Panc1 (cell line): ENCODE measurements at places on chromosomes 12 and 14.
A peak's percentile ranks its signal among the peaks of the same experiment; 100 is the strongest.

- no peak overlapping the region for H3K4me3 ChIP-seq
- H3K4me1 ChIP-seq: no peaks in the 10 kb centered on the region; the same call in 1 of the 2 replicates
- no peak overlapping the region for H3K27ac ChIP-seq
Measured at GRCh38 chr14:55381040-55381439, 30.6 kb downstream of the ATG14 start.

DNA sequence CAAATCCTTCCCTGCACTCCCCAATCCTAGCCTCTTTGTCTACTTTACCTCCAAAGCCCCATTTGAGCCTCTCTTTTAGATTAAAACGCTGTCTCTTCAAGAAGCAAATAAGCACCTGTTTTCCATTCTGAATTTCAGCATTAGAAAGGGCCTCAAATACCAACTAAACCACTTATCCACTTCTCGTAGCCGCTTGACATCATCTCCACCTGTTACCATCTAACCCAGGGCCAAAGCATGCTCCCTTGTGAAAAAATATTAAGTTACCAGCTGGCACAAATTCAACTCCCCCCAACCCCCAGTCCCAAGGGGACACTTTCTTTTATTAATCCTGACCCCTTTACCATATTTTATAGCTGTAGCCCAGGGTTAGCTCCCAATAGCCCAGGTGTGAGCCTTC lies 43.1 kb downstream of the GPHB5 start:
- DNase-seq: no peak
- H3K4me3 ChIP-seq: no peak overlapping the region
- H3K4me1 ChIP-seq: no peaks in the 10 kb centered on the region
- no peaks in the 10 kb centered on the region for H3K36me3 ChIP-seq
- no peak overlapping the region for H3K27ac ChIP-seq

GRCh38 chr14:77516126-77516525 lies 17.5 kb upstream of the ISM2 start:
- H3K4me3 ChIP-seq: no peak overlapping the region
- DNase-seq: no peak
- no peaks in the 10 kb centered on the region for H3K4me1 ChIP-seq
- no peak overlapping the region for H3K27ac ChIP-seq
- H3K36me3 ChIP-seq: peaks cover 4% of the 10 kb centered on the region

DNA sequence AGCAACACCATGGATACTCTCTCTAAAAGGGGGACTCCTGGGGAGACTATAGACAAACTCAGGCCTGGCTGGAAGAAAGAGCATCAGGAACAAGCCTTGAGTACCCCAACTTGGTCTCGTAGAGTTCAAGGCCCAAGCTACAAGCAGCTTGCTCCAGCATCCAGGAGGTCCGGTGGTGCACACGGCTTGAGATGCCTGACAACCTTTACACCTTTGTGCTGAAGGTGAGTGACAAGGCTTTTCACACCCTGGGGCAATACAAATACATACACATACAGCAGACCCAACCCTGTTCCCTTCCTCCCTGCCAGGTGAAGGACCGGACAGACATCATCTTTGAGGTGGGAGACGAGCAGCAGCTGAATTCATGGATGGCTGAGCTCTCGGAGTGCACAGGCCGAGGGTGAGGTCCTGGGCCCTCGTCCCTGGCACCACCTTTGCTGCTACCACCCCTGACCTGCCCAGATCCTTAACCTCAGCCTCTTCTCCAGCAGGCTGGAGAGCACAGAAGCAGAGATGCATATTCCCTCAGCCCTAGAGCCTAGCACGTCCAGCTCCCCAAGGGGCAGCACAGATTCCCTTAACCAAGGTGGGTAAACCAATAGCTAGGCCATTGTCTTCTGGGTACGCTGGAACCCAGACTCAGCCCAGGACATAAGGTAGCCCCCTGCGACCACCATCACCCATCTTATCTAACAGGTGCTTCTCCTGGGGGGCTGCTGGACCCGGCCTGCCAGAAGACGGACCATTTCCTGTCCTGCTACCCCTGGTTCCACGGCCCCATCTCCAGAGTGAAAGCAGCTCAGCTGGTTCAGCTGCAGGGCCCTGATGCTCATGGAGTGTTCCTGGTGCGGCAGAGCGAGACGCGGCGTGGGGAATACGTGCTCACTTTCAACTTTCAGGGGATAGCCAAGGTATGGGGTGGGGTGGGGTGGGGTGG lies 41.2 kb downstream of the SH2B3 start:
- peaks cover 68% of the 10 kb centered on the region for H3K4me1 ChIP-seq
- peaks cover 5% of the 10 kb centered on the region; the same call in 1 of the 2 replicates for H3K36me3 ChIP-seq
- no peak for DNase-seq
- H3K27ac ChIP-seq: peak overlapping the region; percentile 73
- no peak overlapping the region for H3K4me3 ChIP-seq

DNA sequence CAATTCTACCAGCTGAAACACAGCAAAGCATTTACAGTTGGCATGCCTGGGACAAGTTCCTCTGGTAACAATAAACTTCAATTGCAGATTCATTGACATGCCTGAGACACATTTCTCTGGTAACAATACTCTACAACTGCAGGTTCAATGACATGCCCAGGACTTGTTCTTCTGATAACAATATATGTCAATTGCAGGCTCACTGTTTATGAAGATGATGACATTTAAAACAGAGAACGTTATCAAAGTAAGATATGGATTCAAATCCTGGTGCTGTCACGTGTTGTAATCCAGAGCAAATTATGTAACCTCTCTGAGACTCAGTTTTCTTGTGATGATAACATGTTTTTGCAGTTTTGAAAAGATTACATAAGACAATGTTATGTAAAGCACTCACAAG lies 20.5 kb downstream of the KITLG start:
- no peaks in the 10 kb centered on the region; the same call in 1 of the 2 replicates for H3K4me1 ChIP-seq
- no peak for DNase-seq
- no peak overlapping the region for H3K4me3 ChIP-seq

DNA sequence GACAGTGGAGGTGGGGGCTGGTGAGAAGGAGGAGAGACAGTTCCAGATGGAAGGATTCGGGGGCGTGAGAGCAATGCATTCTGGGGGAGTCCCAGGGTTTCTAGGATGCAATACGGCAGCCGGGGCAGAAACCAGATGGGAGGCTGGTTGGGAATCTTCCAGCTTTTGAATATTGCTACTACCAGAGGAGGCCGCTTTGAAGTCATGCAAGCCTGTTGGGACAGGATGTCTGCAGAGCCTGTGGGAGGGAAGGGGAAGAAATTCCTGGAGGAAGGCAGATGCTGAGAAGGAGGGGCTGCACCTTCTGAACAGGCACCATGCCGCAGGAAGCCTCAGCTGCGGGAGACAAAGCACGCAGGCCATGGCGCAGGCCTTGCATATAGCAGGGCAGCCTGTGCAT lies 105.4 kb downstream of the APAF1 start:
- H3K4me1 ChIP-seq: peaks cover 5% of the 10 kb centered on the region
- no peak overlapping the region for H3K27ac ChIP-seq
- no peak for DNase-seq
- H3K36me3 ChIP-seq: no peaks in the 10 kb centered on the region

- no peak for DNase-seq
- peak overlapping the region; percentile 86 for H3K27ac ChIP-seq
- no peaks in the 10 kb centered on the region for H3K27me3 ChIP-seq
Measured at GRCh38 chr14:101071493-101071906, 168.0 kb upstream of the RTL1 start.

DNA sequence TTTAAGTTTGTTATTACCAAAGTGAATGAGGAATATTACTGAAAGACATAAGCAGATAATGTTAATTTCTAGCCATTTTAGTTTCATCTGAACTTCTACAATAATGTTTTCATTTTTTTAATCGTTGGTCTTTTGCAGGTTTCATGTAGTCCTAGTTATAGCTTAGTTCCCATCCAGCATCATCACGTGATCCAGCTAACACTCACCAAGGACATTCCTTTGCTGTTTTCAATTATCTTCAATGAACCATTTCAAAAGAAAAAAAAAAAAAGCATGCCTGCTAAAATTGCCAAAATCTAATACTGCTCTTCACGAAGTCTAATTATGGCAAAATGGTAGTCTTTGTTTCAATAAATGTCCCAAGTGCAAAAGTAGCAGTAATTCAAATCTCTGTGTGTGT lies 187.7 kb upstream of the ATXN7L3B start:
- DNase-seq: no peak
- no peak overlapping the region for H3K27ac ChIP-seq
- H3K36me3 ChIP-seq: no peaks in the 10 kb centered on the region
- no peaks in the 10 kb centered on the region for H3K27me3 ChIP-seq
- no peak overlapping the region for H3K4me3 ChIP-seq
- no peaks in the 10 kb centered on the region for H3K4me1 ChIP-seq

- no peak for DNase-seq
- no peak overlapping the region for H3K27ac ChIP-seq
- H3K36me3 ChIP-seq: peaks cover 7% of the 10 kb centered on the region; the same call in 1 of the 2 replicates
- no peaks in the 10 kb centered on the region; the same call in 1 of the 2 replicates for H3K4me1 ChIP-seq
- H3K4me3 ChIP-seq: no peak overlapping the region
Measured at GRCh38 chr14:58356268-58356667, 39.5 kb upstream of the TOMM20L start.

- H3K36me3 ChIP-seq: no peaks in the 10 kb centered on the region
- no peak for DNase-seq
- no peak overlapping the region for H3K27ac ChIP-seq
- H3K4me3 ChIP-seq: no peak overlapping the region
- H3K27me3 ChIP-seq: no peaks in the 10 kb centered on the region; the same call in 1 of the 2 replicates
- no peaks in the 10 kb centered on the region for H3K4me1 ChIP-seq
Measured at GRCh38 chr14:88270776-88271175, 52.3 kb downstream of the KCNK10 start.

DNA sequence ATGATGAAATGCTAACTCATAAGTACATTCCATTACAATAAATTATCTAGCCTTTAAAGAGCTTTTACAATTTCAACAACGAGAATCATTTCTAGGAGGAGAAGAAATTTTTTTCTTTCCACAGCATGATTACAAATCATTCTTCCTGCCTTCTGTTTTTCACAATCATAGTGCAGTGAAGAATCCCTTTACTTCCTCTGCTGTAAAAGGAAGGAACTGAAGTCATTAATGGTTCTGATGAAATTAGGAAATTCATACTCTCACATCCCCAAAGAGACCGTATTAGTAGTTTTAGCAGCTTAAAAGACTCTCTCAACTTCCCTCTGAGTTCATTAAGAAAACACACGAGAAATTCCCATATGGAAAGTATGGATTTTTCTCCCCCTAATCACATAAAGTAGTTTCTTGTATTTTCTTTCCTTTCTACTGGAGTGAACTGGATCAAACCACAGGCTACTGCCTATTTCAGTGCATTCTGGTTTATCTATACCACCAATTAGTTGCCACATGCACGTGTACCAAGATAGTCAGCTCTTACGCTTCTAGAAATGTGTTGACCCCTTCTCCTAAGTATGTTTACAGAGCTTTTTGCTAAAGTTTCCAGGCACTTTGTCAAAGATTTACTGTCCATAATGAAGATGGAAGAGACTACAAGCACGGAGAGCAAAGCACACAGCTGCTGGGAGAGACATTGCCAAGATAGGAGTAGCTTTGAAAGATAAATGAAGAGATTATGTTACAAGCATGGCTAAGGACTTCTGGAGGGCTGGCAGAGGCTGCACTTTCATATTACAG lies 58.9 kb upstream of the KITLG start:
- no peaks in the 10 kb centered on the region for H3K27me3 ChIP-seq
- no peaks in the 10 kb centered on the region for H3K36me3 ChIP-seq
- H3K27ac ChIP-seq: no peak overlapping the region
- H3K4me3 ChIP-seq: no peak overlapping the region

DNA sequence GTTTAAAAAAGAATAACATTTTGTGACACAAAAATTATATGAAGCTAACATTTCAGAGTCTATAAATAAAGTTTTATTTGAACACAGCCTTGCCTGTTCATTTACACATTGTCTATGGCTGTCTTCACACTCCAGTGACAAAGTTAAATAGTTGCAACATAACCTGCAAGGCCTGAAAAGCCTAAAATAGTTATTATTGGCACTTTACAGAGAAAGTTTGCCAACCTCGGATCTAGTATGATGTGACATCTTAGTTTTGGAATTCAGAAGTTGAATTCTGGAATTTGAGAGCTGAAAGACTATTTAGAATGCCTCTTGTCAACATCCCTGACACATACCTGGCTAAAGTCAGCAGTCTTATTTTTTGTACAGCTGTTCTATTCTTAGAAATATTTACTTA lies 68.3 kb downstream of the DYRK2 start:
- no peak overlapping the region for H3K27ac ChIP-seq
- peaks cover under 1% of the 10 kb centered on the region; the same call in 1 of the 2 replicates for H3K27me3 ChIP-seq

GRCh38 chr12:6567112-6567670 lies 900 bp downstream of the NOP2 start:
- peaks cover 11% of the 10 kb centered on the region for H3K4me1 ChIP-seq
- H3K27ac ChIP-seq: peak overlapping the region; percentile 95
- peaks cover 26% of the 10 kb centered on the region for H3K36me3 ChIP-seq
- no peak for DNase-seq

GRCh38 chr12:89833337-89834252 lies 125.0 kb upstream of the ATP2B1 start:
- no peaks in the 10 kb centered on the region for H3K4me1 ChIP-seq
- DNase-seq: no peak
- no peak overlapping the region for H3K4me3 ChIP-seq
- H3K27ac ChIP-seq: no peak overlapping the region
- H3K27me3 ChIP-seq: no peaks in the 10 kb centered on the region

GRCh38 chr14:95679148-95679815 lies 6.9 kb upstream of the TCL1B start:
- H3K4me1 ChIP-seq: no peaks in the 10 kb centered on the region
- H3K4me3 ChIP-seq: no peak overlapping the region
- no peaks in the 10 kb centered on the region for H3K36me3 ChIP-seq
- H3K27ac ChIP-seq: no peak overlapping the region

- no peaks in the 10 kb centered on the region for H3K36me3 ChIP-seq
- H3K4me1 ChIP-seq: no peaks in the 10 kb centered on the region
- no peak for DNase-seq
- no peaks in the 10 kb centered on the region for H3K27me3 ChIP-seq
- no peak overlapping the region for H3K4me3 ChIP-seq
Measured at GRCh38 chr14:57060276-57060955, 208.3 kb downstream of the EXOC5 start.

DNA sequence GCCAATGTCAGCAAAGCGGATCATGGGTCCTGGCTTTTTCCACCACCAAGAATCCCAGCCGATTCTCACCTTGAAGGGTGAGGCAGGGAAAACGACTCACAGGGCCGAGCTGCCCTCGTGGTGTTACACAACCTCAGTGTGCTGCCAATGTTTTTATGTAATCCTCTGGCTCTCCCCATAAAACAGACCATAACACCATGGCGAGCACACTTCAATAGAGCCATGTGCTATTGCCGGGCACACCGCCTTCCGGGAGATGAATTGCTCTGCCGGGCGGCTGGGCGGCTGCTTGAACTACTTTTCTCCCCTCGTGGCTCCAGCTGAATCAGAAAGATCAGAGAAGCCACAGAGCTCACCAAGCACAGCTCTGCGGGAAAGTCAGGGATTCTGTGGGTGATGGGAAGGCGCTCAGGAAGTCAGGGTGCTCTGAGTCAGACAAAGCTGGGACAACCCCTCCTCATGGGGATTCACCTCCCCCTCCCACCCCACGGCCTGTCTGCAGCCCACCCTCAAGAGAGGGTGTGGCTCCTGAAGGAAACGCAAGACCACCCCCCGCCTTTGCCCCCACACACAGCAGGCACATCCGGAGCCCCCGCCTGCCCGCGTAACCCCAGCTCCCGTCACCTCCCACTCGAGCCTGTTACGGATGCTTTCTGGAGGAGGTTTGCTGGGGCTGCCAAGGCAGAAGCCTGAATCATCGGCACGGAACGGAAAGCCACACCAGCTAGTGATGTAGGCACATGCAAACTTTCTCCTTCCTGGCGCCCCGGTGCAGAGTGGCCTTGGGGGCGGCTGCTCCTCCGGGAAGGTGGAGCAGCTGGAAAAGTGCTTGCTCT lies 1.8 kb downstream of the GALNT9 start:
- peaks cover 10% of the 10 kb centered on the region for H3K4me1 ChIP-seq
- no peaks in the 10 kb centered on the region; the same call in 1 of the 2 replicates for H3K27me3 ChIP-seq
- H3K4me3 ChIP-seq: no peak overlapping the region
- DNase-seq: no peak
- H3K27ac ChIP-seq: no peak overlapping the region
- no peaks in the 10 kb centered on the region for H3K36me3 ChIP-seq

- DNase-seq: peak; percentile 56
- H3K36me3 ChIP-seq: no peaks in the 10 kb centered on the region
Measured at GRCh38 chr12:56488041-56488955, at the start of gene GLS2. Gene GLS2 (minus strand): TSS chr12:56488161. CDS start chr12:56488118, 43 bp downstream.
